AG09309 (cell line): ENCODE measurements at places on chromosomes 7 and 10.
A peak's percentile ranks its signal among the peaks of the same experiment; 100 is the strongest.

DNA sequence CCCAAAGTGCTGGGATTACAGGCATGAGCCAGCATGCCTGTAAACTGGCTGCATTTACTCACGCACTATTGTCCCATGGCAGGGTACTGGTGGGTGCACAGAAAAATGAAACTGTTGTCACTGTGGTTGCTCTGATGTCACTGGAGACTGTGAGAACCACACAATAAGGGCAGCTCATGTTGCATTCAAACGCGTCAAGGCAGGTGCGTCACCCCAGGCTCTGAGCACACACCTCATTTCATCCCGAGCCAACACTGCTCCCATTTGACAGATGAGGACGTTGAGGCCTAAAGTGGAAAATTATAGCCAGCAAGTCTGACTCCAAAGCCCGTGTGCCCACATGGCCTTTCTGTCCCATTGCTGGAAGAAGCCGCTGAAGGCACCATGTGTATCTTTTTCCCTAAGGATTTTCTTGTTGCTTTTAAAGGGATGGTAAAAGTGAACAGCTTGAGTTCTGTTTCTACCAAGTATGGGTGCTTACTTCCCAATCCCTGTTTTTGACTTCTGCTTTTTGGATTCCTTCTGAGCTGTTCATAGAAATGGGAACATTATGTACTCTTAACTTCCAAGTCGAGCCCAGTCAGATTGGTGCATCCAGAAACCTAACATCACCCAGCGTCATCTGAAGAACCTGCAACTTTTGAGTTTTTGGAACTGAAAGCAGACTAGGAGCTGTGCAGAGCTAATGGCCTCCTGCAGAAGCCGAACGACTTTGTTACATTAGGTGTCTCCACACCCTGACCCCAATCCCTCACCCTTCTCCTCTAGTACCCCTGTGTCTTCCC lies 60.1 kb upstream of the CARD11 start:
- DNase-seq, result no peak

DNA sequence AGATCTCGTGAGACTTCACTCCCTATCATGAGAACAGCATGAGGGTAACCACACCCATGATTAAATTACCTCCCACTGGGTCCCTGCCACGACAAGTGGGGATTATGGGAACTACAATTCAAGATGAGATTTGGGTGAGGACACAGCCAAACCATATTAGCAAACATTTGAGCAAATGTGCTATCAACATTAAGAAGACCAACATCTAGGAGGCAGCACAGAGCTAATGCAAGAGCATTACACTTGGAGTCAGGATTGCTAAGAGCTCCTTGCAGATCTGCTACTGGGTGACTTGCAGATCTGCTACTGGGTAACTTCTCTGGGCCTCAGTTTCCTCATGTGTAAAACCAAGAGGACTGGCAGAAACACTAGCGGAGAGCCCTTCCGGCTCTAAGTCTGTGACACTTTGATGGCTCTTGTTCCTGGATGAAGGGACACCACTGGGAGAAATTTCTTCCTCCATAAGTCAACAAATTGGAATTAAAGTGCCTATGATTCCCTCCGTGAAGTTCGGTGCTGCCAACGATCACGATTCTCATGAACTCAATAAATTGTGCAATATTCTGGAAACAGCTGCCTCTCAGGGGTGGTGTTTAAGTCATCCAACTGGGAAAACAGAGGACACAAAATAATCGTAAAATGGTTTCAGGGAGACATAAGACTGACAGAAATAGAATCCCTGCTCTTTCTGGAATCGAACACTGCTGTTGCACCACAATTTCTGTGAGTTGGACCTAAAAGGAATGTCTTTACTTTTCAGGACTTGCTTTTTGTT lies 115.8 kb upstream of the ITGB1 start:
- DNase-seq, result peak; percentile 62

- no peak for DNase-seq
Observed at GRCh38 chr10:99548041-99548530, 15.3 kb downstream of the NKX2-3 start.

GRCh38 chr7:98469088-98469487 lies 68.2 kb upstream of the BAIAP2L1 start:
- DNase-seq, result no peak

GRCh38 chr7:30969604-30969970 lies 5.8 kb downstream of the GHRHR start:
- DNase-seq, result no peak

DNA sequence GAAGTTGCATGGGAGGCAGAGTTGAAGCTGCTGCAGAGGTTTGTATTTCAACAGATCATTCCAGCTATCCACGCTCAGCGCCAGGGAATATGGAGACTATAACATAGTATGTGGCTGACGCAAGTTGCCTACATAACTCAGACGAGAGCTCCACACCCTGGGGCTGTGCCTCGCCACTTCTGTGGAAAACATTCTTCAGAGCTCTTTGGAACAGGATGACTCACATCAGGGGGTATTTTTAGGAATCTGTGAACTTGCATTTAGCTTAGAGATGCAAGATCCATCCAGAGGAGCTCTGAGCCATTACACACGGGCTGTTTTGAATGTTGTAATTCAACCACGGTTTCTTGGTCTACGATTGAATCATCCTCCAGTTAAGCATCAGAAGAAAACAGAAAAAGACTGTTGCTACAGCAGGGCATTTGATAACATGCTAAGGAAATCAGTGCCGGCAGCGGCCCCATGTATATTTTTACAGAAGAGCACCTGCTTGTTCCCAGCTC lies 481.5 kb upstream of the AKR1E2 start:
- DNase-seq, result peak; percentile 100

DNA sequence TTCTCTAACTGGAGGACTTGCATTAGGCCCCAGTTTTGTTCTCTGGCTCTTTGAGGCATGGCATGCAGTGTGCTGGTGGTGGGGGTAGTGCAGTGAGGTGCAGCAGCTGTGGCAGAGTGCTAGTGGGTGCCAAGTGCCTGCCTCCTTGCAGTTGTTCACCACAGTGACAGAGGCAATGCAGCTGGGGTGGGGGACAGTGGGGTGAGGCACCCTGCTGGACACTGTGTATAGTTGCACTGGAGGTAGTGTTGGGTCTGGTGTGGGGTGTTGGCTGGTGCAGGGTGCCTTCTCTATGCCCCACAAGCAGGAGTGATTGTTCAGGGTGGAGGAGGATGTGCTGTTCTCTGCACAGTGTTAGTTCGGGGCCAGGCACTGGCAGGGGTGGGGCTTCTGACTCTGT lies 21.7 kb upstream of the KEL start:
- no peak for DNase-seq

DNA sequence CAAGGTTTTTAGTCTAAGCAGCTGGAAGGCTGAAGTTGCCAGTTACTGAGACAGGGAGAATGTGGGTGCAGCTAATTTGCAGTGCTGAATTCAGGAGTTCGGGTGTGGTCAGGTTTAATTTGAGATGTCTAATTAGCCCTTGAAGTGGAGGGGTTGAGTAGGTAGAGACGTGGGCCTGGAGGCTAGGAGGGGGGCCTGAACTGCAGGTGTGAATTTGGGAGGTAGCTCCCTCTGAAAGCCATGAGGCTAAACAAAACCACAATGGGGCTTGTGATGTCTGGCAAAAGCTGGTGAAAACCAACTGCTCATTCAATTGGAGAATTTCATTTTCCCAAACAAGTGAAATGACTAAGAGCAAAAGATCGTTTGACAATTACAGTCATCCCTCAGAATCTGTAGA lies 246.0 kb upstream of the NFE2L3 start:
- no peak for DNase-seq

DNA sequence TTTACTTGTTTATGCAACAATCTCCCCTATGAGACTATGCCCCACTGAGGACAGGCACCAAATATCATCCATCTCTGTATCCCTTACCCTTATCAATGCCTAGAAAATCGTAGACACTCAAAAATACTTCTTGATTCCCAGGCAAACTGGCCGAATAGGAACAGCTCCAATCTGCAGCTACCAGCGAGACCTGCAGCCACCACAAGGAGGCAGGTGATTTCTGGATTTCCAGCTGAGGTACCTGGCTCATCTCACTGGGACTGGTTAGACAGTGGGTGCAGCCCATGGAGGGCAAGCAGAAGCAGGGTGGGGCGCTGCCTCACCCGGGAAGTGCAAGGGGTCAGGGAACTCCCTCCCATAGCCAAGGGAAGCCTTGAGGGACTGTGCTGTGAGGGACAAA lies 10.8 kb upstream of the PPP1R3C start:
- DNase-seq, result no peak

- no peak for DNase-seq
Observed at GRCh38 chr10:29554660-29555059, 80.1 kb downstream of the SVIL start.

GRCh38 chr7:142626420-142627035 lies 122.7 kb upstream of the PRSS1 start:
- DNase-seq, result no peak

- no peak for DNase-seq
Observed at GRCh38 chr10:13913897-13914296, 327.1 kb downstream of the PRPF18 start.
